ENCODE measurements at places on chromosomes 5 and 9.

GRCh38 chr9:37262410-37262809, 142.0 kb downstream of the ZCCHC7 start:
- no peak for DNase-seq

DNA sequence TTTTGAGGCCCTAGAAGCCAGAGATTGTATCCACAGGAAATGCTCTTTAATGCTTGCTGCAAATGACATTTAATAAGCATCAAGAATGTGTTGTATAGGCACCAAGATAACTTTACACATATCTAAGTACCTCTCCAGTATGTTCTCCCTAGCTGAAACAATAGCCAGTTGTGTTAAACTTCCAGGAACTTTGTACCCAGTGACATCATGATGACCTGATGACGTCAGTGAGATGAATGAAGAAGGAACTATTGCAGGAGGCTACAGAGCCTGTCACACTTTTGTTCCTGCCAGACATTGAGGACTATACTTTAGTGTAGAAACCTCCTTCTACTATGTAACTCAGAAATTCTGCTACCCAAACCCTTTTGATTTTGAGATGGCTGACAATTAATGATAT, 129.8 kb downstream of the CD180 start:
- no peak for DNase-seq

- DNase-seq, result no peak
These were observed 201.9 kb downstream of the ZNF608 start for GRCh38 chr5:124544366-124545055.

DNA sequence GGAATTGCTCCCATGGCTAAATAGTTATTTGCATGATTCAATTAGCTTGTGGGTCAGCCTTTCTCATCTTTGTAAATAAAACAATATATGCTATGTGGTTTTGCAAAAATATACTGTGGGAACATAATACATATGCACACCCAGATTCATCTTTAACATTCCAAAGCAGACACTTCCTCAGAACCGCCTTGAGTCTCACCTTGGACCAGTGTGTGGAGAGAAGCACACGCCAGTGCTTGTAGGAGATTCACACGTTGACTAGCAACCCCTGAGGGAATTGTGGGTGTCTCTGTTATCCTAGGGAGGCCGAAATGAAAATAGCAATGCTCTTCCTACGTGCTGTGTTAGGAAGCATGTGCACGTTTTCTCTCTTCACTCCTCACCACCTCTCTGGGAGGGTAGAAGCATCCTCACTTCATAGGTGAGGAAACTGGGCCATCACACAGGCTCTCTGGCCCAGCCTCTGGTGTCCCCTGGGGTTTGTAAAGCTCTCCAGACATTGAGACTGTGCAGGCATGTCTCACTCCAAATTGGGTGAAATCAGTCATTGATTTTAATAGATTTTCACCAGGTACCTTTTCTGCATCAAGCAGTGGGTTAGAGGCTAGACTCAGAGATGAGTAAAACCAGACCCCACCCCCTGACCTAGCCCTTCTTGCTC, 221.7 kb downstream of the PBX3 start:
- DNase-seq, result no peak

DNA sequence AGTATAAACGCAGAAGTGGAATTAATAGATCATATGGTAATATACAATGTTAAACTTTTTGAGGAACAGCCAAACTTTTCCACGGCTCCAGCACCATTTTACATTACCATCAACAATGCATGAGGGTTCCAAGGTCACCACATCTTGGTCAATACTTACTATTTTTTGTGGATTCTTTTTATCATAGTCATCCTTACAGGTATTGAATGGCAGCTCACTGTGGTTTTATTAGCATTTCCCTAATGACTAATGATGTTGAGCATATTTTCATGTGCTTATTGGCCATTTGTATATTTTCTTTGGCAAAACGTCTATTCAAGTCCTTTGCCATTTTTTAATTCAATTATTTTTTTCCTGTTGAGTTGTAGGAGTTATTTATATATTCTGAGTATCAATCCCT, 14.1 kb upstream of the RAPGEF6 start:
- no peak for DNase-seq

GRCh38 chr9:119003882-119004617, 365.2 kb downstream of the BRINP1 start:
- DNase-seq, result no peak

DNA sequence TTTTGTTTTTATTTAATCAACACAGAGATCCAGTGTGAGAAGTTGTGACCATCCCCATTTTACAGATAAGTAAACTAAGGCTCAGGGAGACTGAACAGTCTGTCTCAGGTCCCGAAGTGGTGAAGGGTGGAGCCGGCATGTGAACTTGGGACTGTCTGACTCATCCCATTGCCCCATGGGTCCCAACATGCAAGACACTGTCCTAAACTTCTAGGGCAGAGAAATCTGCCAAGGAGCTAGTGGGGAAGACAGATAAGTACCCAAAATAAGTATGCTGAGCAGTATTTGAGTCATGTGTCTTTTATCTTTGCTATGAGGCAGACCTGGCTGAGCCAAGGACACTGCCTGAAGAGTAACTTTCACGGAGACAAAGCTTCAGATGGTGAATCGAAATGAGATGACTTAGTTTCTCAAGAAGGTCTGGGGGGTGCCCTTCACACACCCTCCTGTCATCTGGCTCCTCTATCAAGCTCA, 64.3 kb upstream of the SLC25A51 start:
- no peak for DNase-seq
